MG63 (cell line): ENCODE measurements at places on chromosomes 16 and 17.

GRCh38 chr16:19386525-19386924 lies 31.2 kb upstream of the TMC5 start:
- DNase-seq, result no peak

GRCh38 chr17:55402374-55402773 lies 19.3 kb downstream of the MMD start:
- no peak for DNase-seq

DNA sequence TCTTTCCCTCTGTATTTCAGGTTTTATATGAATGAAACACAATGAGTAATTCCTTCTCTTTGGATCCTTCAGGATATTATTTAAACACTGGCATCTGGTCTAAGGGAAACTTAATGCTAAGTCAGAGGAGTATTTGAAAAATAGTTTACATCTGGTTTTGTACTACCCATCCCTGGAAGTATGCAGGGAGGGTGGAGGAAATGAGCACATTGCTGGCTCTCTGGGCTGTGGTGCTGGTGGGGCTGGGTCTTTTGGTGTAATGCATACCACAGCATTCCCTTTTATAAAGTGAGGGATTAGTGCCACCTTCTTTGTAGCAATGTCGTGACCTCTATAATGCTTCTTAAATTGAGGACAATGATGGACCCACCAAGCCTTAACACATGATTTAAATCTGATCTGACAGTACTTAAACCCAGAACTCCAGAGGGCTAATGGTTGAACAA lies 105.5 kb upstream of the AXIN2 start:
- DNase-seq, result peak; percentile 51

DNA sequence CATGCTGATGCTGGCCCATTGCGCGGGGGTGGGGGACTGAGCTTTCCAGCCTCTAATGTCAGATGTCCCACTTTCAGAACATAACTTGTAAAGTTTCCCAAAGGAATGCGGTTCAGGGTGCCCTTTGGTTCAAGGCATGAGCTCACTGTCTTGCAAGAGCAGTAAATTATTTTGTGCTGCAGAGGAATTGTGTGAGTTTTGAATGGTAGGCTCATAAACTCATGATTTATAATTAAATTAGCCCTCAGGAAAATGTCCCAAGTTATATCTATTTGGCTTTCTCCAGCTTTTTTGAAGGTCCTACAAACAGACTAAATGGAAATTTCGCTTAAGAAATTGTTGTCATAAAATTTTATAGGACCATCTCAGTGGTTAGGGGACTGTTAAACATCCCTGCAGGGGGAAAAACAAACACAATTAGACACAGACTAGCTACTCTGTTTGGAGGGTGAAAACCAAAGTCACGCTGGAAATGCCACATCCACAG lies 321.8 kb downstream of the HS3ST3B1 start:
- no peak for DNase-seq

DNA sequence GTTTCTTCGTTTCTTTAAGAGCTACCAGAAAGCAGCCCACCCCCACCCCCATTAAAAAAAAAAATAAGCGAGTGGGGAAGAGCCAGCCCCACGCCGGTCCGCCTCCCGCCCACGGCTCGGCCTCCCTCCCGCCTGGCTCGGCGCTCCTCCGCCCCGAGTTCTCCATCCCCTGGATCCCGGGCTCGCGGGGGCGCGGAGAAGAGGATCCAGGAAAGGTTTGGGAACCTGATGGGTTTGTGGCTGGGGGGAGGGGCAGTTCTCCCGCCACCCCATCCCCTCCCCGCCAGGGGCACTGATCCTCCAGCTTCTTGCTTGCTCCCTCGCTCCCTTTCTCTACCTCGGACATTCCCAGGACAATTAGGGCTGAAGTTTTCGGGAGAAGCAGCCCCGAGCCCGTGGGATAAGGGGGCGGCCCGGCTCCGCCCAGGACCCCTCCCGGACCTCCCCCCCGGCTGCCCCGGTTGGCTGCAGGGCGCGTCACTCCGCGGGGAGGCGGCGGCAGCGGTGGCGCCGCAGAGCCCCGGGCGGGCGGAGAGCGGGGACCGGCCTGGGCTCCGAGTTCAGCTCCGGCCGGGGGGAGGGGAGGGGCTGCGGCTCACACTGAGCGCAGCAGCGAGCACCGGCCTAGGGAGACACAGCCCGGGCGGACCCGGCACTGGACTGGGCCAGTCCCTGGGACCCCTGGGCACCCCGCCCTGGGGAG lies 1.0 kb upstream of the SALL1 start:
- peak; percentile 79 for DNase-seq

DNA sequence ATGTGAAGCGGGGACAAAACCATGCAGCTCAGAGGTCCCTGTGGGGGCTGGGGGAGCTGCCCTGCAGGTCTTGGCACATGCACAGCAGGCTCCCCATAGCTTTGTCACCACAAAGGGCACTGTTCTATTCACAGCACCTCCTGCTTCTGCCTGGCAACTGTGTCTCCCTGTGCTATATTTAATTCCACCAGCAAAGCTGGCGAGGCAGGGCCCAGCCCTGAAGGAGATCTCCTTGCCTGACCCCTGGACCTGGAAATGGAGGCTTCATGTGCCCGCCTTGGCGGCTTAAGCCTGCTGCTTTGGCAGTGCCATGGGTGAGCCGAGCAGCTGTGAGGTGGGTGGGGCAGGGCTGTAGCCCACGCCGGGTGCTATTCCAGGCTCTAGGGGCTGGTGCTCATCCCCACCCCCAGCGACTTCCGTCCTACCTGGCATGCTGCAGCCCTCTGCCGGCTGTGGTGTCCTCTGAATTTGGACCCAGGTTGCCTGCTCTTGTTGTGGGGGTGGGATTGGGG lies 6.8 kb downstream of the LDHD start:
- peak; percentile 57 for DNase-seq

DNA sequence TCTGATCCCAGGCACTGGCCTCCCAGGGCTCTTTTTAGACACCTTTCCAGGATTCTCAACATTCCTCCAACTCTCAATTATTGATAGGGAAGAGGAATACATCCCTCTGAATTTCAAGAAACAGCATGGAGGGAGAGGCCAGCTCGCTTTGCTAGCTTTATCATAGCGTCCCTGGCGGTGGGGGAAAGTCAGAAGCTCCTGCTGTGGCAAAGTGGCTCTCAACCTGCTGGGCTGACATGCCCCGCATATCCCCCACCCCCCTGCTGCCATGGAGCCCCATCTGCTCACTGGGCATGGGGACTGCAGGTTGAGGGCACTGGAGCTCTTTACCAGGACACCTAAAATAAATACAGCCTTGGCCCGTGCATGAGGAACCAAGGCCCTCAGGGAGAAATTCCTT lies 140.3 kb downstream of the SLC39A11 start:
- no peak for DNase-seq

- no peak for DNase-seq
These were observed 62.2 kb downstream of the DHRS7C start for GRCh38 chr17:9729034-9729650.

- no peak for DNase-seq
These were observed 35.8 kb upstream of the LGALS9 start for GRCh38 chr17:27595208-27595607.

- no peak for DNase-seq
These were observed 897 bp downstream of the OMG start for GRCh38 chr17:31296142-31296541.

- no peak for DNase-seq
These were observed 48.7 kb downstream of the GSG1L start for GRCh38 chr16:28014851-28015250.

GRCh38 chr17:42844271-42844670 lies at the start of gene AOC2:
Gene AOC2 (plus strand): TSS chr17:42844580. CDS start chr17:42844627, 47 bp downstream.
- no peak for DNase-seq

- DNase-seq, result no peak
These were observed 12.4 kb downstream of the CCDC43 start for GRCh38 chr17:44677136-44677535.

DNA sequence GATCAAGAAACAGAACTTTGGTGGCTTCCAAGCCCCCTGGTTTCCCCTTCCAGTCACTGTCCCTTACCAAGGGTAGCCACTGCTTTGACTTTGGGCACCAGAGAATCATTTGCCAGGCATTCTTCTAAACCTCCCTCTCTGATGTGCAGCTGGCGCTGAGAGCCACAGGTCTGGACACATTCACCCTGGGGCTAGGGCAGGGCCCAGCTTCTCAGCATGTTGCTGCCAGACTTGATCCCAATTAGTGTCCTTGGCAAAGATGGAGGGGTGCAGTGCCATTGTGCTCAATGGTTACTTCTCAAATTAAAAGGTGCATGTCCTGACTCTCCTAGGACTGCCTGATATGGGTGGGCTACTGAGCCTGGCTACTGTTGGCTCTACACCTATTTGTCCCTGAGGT lies 7.6 kb upstream of the SLC47A2 start:
- DNase-seq, result peak; percentile 59

DNA sequence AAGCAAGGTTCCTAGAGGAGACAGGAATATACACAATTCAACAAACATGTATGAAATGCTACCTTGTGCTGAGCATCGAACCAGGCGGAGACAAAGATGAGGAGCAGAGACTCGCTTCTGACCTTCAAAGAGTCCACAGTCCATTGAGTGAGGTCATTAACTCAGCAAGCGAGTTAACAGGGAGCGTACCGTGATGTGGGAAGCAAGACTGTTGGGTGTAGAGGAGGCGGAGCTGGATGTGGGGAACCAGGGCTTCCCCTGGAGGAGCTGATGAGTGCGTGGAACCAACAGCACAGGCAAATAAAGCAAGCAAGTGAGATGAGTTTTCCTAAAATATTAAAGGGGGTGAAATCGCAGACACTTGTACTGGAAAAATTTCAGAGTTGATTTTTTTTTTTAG lies 65.0 kb downstream of the NXN start:
- DNase-seq, result no peak

GRCh38 chr17:34172390-34172918 lies 82.6 kb upstream of the CCL2 start:
- no peak for DNase-seq

DNA sequence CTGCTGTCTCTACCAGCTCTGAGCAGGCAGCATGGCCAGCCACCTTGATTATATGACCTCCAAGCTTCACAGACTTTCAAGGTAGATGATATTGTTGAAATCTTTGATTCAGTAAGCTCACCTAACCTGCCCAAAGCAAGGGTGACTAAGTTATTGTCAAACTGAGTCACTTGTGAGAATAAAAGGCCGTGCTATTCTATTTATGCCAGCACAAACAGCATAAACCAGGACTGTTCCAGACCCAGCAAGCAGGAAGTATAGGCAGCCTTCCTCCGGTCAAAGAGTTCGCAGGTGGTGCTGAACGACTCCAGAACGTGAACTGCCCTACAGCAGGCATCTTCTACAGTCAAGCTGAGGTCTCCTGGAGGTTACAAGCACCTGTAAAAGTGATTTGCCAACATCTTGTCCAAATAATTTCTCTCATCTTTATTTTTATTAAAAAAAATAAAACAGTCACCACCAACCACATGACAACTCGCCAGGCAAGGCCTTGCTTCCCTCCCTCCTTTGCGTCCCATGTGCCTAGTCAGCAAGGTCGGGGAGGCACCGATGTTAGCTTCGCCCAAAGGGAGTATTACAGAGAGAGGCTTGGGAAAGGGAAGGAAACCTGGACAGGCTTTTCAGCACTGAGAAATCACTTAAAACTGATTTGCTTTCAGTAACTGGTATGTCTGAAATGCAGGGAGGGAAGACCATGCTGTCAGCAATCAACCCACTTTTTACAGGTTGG lies 10.8 kb downstream of the ARL2BP start:
- no peak for DNase-seq

GRCh38 chr17:74757931-74758847 lies 9.8 kb downstream of the NHERF1 start:
- no peak for DNase-seq

- DNase-seq, result peak; percentile 37
These were observed 20.8 kb upstream of the ZNF423 start for GRCh38 chr16:49876716-49877129.

- no peak for DNase-seq
These were observed 15.0 kb downstream of the SLC16A3 start for GRCh38 chr17:82243648-82244412.

GRCh38 chr17:57915985-57916757 lies 39.0 kb downstream of the CUEDC1 start:
- DNase-seq, result no peak

DNA sequence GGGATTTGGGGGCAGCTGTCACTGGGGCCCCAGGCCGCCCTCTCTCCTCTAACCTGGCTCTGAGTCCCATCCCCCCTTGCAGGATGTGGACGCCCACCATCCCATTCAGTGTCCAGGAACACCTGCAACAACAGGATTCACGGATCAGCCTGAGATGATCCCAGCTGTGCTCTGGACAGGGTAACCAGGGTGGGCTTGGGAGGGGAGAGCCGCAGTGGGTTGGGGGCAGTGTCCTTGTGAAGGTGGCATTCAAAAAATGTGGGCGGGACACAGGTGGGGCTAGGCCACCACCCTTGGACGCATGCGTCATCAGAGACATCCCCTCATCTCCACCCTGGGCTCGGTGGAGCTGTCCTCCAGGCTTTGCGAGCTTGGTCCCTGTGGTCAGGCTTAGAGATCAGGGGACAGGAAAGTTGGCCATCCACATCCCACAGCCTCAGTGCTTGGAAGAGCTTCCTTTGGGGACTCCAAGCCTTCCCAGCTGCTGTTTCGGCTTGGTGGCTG lies 19.1 kb downstream of the DEXI start:
- no peak for DNase-seq

- no peak for DNase-seq
These were observed 182.4 kb downstream of the TOX3 start for GRCh38 chr16:52364500-52364899.

GRCh38 chr16:86758932-86759331 lies 180.6 kb downstream of the FOXL1 start:
- no peak for DNase-seq

GRCh38 chr16:64745258-64745930 lies 376.5 kb downstream of the CDH11 start:
- no peak for DNase-seq

GRCh38 chr17:82649501-82650261 lies 1.4 kb upstream of the WDR45B start:
- no peak for DNase-seq

DNA sequence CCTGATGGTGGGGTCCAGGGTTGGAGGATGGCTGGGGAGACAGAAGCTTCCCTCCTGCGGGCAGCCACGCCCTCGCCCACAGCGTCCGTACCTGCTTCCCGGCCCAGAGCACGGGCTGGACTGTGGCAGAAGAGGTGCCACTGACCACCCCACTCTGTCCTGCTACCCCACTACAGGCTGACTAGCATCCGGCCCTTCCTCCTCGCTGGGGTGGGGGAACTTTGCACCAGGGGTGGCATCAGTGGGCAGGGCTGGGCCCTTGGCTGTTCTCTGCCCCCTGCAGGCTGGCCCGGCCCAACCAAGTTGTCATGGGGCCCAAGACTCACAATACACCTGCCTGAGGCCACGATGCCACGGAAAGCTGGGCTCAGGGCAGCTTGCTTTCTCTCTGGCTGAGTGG lies 73.0 kb downstream of the KLHDC4 start:
- DNase-seq, result no peak

DNA sequence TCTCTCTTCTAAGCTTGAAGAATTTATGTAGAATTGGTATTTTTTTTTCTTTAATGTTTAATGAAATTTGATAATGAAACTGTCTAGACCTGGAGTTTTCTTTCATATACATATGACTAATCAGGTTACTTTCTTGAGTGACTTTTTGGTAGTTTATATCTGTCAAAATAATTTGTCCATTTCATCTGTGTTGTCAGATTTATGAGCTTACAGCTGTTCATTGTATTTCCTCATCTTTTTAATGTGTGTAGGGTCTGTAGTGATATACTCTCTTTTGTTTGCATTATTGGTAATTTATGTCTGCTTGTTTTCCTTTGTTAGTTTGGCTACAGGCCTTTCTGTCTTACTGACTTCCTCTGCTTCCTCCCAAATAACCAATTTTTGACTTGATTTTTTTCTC lies 55.7 kb downstream of the TAOK1 start:
- no peak for DNase-seq

GRCh38 chr17:76048025-76048605 lies 21.0 kb upstream of the EVPL start:
- DNase-seq, result no peak
